Sciatic nerve (tissue), 2 donors: ENCODE measurements at places on chromosomes 12 and 14. TPM values are rescaled to one million over a fixed set of nuclear protein-coding genes. Genes with fewer than 3 reads are reported as not detected.

DNA sequence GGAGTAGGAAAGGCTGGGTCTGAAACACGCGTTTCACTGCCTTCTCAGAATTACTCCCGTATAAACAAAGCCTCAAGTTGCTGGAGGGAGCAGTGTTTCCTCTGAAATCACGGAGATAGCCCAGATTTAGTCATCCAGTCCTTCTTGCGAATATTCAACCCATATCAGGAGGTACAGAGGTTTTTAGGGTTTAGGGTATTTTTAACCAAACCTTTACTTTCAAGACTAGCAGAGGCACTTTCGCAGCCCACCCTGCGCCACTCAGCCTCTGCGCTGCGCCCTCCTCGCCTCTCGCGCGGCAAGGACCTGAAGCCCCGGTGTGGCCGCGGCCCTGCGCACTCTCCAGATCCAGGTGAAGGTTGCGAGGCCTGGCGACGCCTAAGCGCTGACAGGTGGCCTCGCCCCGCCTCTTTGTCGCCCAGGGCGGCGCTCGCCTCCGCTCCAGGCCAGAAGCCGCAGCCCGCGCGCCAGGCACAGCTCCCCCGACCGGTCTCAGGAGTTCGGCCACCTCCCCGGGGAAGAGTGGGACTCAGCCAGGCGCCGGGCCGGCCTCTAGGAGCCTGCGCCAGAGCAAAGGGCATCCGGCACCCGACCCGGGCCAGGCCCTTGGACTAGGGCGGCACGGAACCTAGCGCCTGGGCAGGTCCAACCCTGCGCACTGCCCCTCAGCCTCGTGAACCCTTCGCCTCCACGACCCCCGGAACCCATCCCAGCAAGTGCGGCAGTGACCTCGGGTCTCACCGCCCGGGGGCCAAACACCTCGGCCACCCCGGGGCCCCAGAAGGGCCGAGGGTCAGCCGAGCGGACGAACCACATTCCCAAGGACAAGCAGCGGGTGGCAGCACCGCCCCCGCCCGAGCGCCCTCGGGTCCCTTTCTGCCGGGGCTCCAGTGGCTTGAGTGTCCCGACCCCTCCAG is 1.8 kb upstream of the SAMD4A start:
- peak; percentile 85 for DNase-seq

DNA sequence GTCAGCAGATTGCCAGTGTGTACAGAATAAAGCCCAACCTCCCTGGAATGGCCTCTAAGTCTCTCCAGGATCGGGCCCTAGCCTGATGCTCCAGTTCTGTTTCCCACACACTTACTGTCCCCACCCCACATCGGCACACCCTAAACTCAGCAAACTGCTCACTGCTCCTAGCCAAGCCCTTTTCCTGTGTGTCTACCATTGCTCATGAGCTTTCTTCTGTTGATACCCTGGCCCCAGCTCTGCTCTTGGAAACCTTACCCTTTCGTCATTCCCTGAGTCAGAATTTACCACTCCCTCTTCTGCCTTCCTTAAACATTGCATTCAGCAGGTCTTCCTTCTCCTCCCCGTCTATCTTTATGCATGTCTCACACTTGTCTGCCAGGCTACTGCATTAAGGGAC is 158.9 kb downstream of the TMX1 start:
- DNase-seq, result no peak

- peak; percentile 75 for DNase-seq
Observed at GRCh38 chr12:6182279-6182898, 17.8 kb upstream of the CD9 start.

DNA sequence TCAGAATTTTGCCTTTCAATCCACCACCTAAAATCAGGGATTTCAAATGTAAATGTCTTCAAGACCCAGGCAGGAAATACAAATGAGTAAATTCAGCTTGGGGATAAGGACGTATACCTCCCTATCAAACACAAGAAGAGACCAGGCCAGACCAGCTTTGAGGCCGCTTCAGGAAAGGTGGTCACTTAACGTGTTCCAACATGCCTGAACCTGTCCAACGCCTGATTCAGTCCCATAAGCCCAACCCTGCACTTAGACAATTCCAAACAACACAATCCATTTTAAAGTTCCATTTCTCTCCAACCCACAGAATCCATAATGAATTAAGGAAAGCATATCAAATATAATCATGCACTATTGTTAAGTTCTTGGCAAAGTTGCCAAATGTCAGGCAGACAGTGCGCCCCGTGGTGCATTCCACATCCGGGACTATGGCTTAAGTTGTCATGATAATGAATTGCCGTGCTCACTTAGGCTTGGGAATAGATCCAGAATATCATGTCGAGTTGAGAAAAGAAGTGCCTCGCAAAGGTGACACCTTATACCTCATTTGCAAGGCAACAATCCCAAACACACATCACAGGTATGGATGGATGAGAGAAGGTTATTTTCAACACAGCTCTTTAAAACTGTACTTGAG is 35.5 kb downstream of the CCDC60 start:
- DNase-seq, result no peak

DNA sequence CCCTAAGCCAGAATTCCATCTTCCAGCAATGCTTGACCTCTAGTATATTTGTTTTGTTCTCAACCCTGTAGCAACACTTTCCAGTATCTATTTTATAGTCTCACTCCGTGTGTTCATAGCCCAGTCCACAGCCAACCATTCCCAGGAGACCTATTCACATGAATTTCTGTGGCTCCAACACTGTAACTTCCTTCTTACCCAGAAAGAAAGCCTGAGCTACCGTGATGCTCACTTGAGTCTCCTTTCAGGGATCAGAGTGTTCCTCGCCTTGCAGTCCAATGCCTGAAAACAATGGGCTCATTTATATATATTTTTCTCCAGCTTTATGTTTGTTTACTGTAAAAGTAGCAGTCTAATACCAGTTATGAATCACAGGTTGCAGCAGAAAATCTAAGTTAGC is 645.0 kb upstream of the NOVA1 start:
- no peak for DNase-seq

- no peak for DNase-seq
Observed at GRCh38 chr12:67727702-67728666, 79.4 kb downstream of the DYRK2 start.

Gene TAS2R10
- total RNA-seq, result 1.7 TPM
